H1 (cell line): ENCODE measurements at places on chromosomes 1 and 21.

DNA sequence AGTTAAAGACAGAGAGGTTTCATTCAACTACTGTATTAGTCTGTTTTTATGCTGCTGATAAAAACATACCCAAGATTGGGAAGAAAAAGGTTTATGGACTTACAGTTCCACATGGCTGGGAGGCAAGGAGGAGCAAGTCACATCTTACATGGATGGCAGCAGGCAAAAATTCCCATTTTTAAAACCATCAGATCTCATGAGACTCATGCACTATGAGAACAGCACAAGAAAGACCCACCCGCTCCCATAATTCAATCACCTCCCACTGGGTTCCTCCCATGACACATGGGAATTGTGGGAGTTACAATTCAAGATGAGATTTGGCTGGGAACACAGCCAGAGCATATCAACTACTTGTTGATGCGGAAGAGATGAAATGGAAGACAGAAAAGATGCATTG lies 9.2 kb downstream of the GPR161 start:
- DNase-seq: no peak

DNA sequence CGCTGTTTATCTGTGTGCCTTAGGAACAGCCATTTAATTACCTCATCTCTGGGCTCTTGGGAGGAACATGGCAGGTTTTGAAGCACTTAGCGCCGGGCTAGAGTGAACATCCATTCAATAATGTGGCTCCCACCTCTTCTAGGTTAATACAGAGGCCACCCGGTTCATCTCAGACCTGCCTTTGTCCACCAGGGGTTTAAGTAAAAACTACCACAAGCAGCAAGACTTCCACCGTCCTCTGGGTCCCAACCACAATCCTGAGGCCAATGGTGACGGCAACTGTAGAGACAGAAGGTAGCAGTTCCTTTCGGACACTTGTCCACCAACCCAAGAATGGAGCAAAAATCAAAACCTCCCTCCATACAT lies 924 bp upstream of the DDOST start:
- no peak for DNase-seq

- no peak for DNase-seq
These were observed 224.4 kb upstream of the COA6 start for GRCh38 chr1:234148816-234149215.

- no peak for DNase-seq
These were observed 27.8 kb upstream of the CCSAP start for GRCh38 chr1:229370601-229371021.

DNA sequence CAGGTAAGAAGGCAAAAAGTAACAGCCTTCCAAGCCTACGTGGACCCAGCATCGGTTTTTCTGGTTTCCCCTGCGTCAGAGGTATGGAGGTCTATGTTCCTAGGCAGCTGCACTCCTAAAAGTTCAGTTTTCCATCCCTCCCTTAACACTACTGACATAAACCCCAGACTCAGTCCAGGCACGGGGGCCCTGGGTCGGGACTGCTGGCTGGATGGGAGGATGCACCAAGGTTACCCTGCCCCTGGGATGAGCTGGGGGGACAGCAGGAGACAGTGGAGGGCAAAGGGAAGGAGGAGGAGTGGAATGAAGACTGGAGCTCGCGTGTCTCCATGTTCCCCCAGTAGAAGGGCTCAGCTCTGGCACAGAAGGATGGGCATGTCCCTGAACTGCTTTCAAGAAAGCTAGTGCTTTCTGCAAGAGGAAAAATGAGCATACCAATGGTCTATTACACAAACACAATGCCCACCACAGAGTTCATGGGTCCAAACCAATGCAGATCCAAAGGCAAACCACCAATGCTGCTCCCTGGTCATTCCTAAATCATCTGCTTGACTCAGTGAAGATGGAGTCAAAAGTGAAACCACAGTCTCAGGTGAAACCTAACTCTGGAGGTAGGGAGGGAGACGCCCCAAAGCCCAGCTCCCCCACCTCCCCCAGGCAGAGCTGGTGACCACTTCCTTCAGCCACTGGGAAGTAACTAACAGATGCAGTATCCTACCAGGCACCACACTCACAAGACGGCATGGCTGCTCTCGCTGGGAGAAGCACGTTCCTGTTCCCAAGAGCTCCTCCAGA lies 54.9 kb downstream of the CD46 start:
- no peak for DNase-seq

GRCh38 chr1:98794196-98794886 lies 132.8 kb downstream of the SNX7 start:
- DNase-seq: peak; percentile 19

DNA sequence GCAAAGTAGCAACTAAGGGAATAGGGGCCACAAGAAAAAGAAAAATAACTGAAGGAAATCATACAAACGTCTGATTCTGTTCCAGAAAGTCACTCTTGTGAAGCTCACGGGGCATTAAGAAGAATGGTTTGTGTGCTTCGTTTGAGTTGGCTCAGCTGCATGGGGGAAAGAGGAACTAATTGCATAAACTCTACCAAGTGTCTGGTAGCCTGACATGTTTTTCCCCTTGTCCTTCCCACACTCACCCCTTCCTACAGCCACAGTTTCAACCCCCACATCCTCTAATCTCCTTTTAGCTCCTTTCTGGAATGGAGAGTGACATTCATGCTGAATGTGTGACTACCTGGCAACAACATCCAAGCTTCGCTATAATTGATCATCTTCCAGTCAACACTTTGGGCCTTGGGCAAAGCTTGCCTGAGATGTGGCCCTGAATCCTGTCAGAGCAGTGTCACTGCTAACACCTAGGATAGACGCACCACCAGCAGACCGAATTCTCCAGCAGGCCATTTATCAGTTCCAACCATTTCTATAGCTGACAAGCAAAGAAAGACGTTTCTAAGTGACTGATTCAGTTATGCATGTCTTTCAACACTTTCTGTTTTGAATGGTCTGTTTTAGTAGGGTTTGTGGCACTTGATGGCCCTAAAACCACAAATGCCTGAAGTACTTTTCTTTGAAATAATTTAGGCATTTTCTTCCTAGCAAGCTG lies 439.6 kb downstream of the TTLL7 start:
- no peak for DNase-seq

GRCh38 chr1:50491142-50491541 lies 67.9 kb upstream of the DMRTA2 start:
- DNase-seq: no peak

- no peak for DNase-seq
These were observed 27.6 kb downstream of the CTNNBIP1 start for GRCh38 chr1:9882296-9882944.

DNA sequence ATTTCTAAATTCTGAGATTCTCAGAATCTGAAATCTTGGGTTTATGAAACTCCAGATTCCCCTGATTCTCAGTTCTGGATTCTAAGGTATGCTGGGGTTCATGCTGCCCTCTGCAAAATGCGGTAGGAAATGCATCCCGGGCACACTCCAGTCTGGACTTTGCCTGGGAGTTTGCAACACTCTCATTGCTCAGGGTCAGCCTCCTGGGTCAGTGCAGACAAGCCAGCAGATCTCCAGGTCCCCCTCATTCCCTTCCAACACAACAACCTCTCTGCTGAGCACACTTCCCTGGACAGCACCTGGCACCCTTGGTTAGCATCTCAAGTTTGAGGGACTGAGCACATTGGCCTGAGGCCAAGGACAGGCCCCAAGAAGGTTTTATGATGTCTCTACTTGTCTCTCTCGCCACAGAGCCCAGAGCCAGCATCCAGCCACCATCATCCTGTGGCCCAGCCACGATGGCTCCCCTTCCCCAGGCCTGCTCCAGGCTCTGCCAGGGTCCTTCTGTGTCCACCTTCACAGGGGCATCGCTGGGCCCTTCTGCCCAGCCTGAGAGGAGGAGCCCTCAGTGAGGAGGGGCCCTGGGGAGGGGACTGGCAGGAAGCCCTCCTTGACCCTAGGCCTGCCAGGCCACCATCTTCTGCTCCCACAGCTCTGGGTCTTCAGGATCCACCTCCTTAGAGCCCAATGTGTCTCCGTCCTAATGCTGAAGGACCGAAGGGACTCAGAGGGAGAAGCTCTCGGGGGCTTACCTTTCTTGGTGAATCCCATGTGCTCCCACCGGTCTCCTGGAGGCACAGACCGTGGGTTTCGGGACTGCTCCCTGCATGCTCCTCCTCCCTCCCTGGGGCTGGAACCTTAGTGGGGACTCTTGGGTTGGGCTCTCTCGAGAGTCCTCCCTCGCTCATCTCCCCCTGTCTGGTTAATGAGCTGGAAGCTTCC lies 550.7 kb downstream of the PTPRU start:
- no peak for DNase-seq

GRCh38 chr21:34579411-34579810 lies 35.5 kb downstream of the RCAN1 start:
- DNase-seq: no peak

DNA sequence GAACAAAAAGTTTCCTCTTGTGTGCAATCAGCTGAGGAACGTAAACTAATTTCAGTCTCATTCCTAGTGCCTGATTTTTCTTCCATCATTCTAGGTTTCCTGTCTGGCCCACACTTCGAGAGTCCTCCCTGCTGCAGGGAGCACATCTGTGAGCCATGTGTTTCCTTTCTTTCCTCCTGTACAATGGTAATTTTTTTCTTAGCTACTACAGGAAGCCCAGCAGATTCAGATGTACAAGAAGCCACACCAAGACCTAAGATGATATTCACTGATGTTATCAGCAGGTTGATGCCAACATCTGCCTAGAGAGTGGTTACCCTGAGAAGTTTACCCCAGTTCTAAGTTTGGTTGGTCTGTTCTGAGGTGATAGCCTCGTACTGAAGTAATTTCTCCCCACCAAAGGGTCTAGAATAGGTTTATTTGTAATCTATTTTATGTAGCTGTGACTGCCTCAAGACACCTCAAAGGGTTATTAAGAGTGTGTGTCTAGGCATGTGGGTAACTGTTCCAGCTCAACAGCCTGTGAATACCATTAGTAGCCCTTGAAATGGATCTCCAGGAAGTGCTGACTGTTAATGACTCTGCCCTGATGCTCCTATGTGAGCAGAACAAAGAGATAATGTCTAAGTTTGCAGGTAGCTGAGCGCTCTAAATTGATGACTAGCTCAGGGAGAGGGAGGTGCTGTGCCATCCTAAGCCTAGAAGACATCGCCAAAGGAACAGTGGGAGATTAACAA lies 31.7 kb upstream of the CLDN14 start:
- no peak for DNase-seq

GRCh38 chr1:8116894-8117264 lies 90.8 kb upstream of the ERRFI1 start:
- no peak for DNase-seq

DNA sequence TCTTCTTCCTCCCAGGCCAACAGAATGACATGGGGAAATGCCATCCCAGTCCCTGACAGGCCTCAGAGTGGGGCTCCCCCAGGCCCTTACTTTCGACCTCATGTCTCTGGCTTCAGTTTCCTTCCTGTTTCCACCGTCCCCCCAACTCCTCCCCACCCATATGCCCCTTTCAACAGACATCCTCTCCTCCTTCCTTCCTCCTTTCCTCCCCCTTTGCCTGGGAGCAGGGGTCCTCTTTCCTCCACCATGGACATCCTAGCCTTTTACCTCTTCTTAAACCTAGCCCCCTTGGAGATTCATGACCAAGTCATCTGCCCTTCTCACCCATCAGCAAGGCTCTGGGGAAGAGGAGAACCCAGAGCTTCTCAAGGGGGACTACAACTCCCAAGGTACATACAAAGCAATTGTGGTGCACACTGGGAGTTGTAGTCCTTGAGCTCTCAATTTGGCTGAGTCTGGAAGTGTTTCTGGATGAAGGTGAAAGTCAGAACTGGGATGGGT lies 4.0 kb downstream of the ZBTB7B start:
- DNase-seq: no peak

GRCh38 chr21:33936301-33937038 lies 20.9 kb upstream of the ATP5PO start:
- DNase-seq: no peak

DNA sequence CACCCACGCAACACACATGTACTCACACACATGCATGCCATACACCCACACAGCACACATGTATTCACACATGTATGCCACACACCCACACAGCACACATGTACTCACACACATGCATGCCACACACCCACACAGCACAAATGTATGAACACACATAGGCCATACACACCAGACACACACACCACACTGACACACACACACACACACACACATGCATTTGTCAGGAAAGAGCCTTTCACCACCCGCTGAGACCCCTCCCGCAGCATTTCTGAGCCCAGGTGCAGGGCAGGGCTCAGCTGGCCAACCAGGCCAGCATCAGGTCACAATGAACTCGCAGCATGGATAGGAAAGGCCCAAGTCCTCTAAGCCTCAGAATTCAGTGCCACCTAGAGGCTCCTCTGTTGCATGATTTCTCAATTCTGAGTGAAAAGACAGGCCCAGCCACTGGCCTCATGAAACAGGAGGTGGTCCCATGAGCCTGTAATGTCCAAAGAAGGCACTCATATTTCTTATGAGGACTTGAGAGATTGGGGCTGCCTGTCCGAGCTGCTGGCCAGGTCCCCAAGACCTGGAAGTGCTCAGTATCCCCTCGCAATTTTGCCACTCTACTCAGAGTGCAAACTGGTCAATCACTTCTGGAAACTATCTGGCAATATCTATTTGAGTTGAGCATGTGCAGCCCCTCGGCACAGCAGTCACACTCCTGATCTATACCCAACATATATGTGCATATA lies 57.3 kb downstream of the PSMG1 start:
- peak; percentile 44 for DNase-seq

DNA sequence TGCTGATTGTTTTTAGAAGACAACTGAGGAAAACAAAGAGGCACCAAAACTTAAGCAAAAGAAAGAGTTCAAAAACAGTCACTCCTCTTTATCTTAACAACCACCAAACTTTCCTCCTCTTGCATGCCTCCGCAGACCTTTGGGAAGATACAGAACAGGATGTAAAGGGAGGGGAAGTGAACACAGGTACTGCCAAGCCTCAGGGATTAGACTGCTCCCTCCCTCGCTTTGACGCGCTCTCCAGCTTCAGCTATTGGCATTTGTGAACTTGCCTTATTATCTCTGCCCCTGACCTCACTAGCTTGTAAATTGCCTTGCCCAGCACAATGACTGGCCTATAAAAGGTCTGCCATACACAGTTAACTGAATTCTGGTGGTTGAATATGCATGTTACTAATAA lies 4.8 kb upstream of the SRP9 start:
- peak; percentile 41 for DNase-seq

DNA sequence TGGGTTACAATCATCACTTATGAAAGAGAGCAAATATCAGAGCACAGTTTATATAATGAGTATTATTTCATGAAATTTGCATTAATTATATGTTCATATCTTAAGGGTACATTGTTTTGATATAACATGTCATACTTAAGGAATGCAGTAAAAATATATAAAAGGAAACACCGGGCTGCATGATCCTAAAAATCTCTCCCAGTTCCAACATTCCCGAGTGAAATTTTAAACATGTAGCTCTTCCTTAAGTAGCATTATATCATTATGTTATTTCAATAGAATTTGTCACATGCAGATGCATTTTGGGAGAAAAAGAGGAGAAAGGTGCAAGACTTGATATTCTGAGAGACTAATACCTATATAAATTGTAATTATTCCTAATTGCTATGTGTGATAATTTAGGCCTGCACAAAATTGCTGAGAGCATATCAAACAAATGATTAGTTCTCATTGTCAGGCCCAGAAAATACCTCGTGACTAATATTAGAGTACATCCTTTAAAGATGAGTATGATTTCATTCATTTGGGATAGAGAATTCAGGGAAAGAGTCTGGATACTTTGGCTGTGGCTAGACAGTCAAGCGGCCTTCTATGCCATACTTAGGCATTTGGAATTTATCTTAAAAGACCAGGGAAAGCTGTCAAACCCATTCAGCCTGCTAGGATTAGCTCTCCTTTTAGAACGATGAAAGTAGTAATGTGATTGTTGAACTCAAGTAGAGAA lies 86.8 kb downstream of the ADGRL2 start:
- DNase-seq: no peak

- no peak for DNase-seq
These were observed at the start of gene TMPRSS3 for GRCh38 chr21:42395905-42396651. TSS of gene TMPRSS3 (minus strand) at chr21:42396052. CDS start at chr21:42395417, 635 bp downstream.

- no peak for DNase-seq
These were observed 3.1 kb downstream of the C1orf162 start for GRCh38 chr1:111476761-111477309.
